ENCODE measurements at places on chromosomes 4 and X. TPM values are rescaled to one million over a fixed set of nuclear protein-coding genes. Genes with fewer than 3 reads are reported as not detected.

- no peak for DNase-seq
Observed at GRCh38 chrX:150767475-150768131, 74.4 kb downstream of the MTMR1 start.

- DNase-seq: peak; percentile 2
Observed at GRCh38 chr4:128287141-128287870, at the start of gene PGRMC2. Gene PGRMC2 (minus strand): TSS chr4:128287813. CDS start chr4:128287790, 23 bp downstream.

DNA sequence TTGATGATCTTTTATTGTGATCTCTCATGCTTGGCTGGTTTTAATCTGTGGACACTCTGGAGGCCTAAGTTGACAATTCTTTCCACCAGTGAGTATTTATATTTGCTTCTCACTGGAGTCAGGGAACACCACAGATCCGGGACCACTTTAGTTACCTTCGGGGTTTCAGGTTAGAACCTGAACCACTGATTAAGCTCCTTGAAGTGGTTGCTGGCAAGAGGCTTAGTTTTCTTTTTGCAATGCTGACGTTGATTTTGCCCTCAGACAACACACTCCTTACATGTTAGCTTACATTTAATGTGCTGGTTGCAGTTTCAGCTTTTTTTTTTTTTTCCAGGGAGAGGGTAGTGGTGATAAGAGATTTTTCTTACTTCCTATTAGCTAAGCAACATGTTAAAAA is 10.5 kb upstream of the ZNF330 start:
- no peak for DNase-seq

KCNIP4 gene
- 0.57 TPM for total RNA-seq

DNA sequence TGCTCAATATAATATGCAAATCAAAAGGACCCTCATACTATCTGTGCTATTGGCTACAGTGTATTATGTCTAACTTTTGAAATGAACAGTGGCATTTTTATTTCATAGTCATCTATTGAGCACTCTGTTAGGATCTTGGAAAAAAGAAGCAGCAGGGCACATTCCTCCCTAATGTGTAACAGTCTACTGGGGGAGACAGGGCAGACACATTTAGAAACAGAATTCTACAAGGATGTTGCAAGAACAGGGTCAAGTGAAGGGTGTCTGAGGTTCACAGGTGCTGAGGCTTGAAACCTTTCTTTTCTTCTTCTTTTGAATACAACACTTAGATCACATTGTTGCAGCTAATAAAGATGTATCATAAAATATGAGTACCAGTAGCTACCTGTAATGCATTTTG is 129.7 kb upstream of the SLC4A4 start:
- DNase-seq: no peak

DNA sequence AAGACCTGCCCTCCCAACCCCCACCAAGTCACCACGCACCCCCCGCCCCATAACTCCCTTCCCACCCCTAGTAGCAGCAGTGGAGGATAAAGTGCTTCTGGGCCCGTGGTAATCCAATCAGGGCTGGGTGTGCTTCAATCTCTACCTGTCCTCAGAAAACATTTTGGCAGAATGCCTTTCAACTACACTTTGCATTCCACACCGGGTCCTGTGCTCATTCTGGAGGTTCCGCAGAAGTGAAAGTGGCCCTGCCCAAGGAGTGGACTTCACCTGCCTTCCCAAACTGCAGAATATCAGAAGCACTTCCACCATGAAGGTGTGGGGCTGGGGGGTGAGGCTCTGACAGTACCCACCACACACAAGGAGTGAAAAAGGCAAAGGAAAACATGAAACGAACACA is 322.3 kb downstream of the DHX15 start:
- DNase-seq: no peak

DNA sequence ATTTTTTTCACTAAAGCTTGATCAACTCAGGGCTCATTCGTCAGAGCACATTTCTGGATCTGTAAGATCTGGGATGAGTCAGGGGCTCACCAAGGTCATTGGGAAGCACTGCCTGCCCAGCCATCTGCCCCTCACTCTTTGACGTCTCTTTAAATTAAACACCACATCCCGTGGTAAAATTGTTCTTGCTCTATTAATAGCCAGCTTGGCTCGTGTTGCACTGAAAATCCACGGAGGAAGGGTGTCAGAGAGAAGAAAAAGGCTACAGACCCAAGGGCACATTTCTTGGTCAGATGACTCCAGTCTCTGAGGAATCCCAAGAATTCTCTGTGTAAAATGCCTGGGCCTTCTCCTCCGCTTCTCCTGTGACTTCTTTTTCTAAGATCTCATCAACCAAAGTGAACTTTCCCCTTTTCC is 45.7 kb upstream of the GATB start:
- DNase-seq: no peak

Measured in neural crest cell (in vitro differentiated cells).